ENCODE measurements at places on chromosomes 4 and X.

GRCh38 chr4:98977557-98977956, 18.0 kb upstream of the METAP1 start:
- DNase-seq = no peak

- no peak for DNase-seq
These were observed 2268.1 kb downstream of the PCDH7 start for GRCh38 chr4:32988165-32988811.

DNA sequence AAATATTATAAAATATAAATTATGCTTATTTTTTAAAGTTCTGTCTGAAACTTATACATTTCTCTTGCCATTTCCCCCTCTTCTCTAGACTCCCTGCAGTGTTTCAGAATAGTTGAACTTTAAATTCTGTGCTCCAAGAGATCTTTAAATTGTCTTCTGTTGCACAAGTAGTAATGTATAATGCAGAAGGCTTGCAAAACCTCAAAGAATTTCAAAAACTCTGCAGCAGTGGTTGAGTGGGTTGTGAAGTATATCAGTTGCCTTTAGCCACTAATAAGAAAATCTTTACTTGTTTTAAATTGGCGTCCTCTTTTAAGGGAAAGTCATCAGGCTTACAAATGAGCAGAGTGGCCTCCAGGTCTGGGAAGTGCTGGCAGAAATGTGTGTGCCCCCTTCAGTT, 1153.3 kb upstream of the PABPC4L start:
- no peak for DNase-seq

- no peak for DNase-seq
These were observed 173.1 kb downstream of the STK32B start for GRCh38 chr4:5224340-5224739.

- DNase-seq = no peak
These were observed 67.9 kb downstream of the STK32B start for GRCh38 chr4:5118994-5119835.

DNA sequence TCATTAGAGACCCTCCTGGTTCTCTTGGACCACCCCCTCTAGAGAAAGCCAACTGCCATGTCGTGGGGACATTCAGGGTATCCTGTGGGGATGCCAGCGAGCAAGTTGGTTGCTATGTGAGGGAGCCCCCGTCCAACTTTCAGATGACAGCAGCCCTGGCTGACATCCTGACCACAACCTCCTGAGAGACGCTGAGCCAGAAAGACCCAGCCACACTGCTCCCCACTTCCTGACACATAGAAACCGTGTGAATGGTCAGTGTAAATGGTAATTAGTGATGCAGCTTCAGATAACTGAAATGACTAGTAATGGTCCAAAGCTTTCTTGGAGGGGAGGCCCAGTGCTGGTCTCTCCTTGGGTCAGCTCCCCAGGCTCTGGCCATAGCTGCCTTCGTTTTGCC, 10.8 kb downstream of the CLCN4 start:
- no peak for DNase-seq

GRCh38 chrX:119654112-119654531, 38.8 kb downstream of the SEPTIN6 start:
- no peak for DNase-seq

DNA sequence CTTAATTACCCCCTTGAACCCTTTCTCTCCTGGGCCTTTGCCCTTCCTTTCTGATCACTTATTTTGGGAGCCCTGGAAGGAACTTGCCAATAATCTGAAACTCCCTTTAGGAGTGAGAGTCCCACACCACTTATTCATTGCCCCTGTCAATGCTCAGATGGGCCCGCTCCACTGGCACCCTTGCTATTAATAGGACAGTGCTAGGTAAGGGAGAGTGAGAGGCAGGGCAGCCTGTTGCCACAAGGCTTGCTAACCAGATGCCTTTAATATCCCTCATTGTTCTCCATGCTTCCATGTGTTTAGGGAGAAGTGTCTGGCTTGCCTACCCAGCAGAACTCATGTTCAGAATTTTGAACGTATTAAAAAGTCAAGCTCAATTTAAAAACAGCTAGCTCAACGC, 1.7 kb upstream of the NHS start:
- DNase-seq = no peak

DNA sequence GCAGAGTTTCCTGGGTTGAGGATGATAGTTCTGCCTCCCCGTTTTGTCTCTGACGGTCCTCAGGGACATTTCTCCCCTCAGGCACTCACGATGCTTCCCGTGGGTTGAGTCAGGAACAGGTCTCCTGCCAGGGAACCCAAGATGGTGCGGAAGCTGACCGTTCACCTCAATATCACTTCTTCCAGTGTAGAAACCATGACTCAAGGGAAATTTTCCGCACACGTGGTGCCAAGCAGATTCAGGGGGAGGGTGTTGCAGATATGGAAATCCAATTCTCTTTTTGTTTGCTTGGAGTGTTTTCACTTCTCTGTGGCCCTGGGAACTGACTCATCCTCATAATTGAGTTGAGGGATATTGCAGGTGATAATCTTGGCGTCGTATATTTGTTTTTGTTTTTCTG, 46.7 kb downstream of the CXorf49B start:
- DNase-seq = no peak

- DNase-seq = peak; percentile 54
These were observed 36.3 kb downstream of the SULT1E1 start for GRCh38 chr4:69823481-69824186.
